ENCODE measurements at places on chromosomes 6 and 20. TPM values are rescaled to one million over a fixed set of nuclear protein-coding genes. Genes with fewer than 3 reads are reported as not detected.

Gene SLC32A1
- total RNA-seq, result not detected

Gene DPPA5
- not detected for total RNA-seq

Gene SPDEF
- total RNA-seq, result not detected

Gene SLC25A27
- not detected for total RNA-seq

Gene MEI4
- total RNA-seq, result not detected

Gene FAM217A
- not detected for total RNA-seq

Gene ADGRF4
- not detected for total RNA-seq

Gene ZKSCAN4
- 7.5 TPM for total RNA-seq

Gene TTK
- total RNA-seq, result 40.7 TPM

Gene FOXF2
- not detected for total RNA-seq

Measured in activated CD4-positive, alpha-beta T cell treated with anti-CD3 and anti-CD28 coated beads, Interleukin-2, amount 10 ng/mL, durations not matched to agents 7 days and 5 days (primary cell).